Foreskin keratinocyte (primary cell): ENCODE measurements at places on chromosomes 2 and 18.

DNA sequence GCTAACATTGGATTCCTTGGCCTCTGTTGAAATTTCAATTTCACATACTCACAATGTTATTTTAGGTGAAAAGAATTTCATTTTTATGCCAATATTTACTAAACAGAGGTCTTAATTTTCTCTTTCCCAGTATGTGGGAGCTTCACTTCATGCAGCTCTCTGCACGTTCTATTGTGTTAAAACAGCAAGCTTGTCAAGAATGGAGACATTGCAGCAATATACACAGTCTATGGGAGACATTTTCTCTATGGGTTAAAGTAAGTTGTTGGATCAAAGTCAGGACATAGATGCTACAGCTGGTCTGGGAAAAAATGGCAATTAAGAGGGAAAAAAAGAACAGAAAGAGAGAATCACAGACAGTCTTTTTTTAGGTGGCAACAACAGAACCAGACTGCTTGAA is 70.4 kb upstream of the ARHGAP15 start:
- no peak for DNase-seq

GRCh38 chr2:198304859-198305258 is 500.5 kb downstream of the PLCL1 start:
- DNase-seq, result no peak

DNA sequence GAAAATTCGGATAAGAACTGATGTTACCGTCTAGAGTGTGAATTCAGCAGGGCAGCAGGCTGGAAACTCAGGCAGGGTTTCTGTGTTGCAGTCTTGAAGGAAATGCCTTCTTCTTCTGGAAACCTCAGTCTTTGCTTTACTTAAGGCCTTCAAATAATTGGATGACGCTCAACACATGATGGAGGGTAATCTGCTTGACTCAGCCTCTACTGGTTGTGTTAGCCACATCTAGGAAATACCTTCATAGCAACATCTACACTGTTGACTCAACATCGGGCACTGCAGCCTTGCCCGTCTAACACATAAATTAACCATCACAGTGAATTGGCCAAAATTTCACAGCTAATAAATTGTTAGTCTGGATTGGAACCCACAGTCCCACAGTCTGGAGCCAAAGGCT is 37.2 kb downstream of the YPEL5 start:
- DNase-seq, result no peak

DNA sequence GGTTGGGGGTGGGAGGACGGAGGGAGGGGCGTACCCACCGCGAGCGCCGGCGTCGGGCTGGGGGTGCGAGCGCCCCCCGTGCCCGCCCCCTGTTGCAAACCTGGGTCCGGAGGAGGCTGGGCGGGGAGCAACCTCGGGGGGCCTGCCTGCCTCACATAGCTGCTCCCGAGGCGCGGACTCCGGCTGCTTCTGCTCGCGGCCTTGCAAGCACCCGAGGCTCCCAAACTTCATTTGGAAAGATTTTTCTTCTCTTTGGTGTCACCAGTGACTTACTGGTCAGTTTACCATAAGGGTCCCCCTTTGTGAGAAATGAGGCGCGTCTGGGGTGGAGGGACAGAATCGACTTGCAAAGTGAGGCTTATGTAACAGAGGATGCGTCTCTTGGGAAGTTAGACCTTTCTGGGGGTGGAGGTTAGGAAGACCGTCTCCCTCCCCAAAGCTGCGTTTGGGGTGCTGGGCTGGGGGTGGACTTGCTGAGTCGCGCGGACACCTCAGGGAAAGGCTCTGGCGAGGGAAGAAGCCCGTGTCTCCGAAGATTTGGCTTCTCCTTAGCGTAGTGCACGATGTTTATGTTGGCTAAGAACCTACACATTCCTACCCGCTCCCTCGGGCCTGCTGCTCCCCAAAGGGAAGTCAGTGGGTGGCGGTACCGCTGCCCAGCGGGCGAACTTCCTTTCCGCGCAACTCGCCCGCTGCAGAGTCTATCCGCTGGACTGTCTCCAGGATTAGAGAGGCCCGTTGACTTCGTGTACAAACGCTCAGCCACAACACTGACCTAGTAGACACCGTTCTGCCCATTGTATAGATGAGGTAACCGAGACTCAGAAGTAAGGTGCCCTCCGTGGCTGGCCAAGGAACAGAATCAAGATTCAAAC is 559 bp downstream of the TMEM37 start:
- DNase-seq, result no peak

DNA sequence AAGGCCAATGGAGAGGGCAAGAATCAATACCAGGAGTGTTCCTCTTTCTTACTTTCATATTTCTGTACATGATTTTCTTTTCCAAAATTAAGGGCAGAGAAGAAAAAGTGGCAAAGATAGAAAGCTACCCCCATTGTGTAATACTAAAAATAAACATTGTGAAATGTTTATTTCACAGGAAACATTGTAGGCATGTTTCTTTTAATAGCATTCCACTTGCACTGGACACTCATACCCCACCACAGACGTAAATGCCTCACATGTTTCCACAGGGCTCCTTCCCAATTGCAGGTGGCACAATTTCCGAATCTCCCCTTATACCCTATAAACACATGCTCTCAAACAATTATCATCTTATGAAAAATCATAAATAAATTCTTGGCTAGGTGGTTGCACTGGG is 645.1 kb upstream of the SETBP1 start:
- DNase-seq, result no peak
